ENCODE measurements at places on chromosomes 2 and 18.

DNA sequence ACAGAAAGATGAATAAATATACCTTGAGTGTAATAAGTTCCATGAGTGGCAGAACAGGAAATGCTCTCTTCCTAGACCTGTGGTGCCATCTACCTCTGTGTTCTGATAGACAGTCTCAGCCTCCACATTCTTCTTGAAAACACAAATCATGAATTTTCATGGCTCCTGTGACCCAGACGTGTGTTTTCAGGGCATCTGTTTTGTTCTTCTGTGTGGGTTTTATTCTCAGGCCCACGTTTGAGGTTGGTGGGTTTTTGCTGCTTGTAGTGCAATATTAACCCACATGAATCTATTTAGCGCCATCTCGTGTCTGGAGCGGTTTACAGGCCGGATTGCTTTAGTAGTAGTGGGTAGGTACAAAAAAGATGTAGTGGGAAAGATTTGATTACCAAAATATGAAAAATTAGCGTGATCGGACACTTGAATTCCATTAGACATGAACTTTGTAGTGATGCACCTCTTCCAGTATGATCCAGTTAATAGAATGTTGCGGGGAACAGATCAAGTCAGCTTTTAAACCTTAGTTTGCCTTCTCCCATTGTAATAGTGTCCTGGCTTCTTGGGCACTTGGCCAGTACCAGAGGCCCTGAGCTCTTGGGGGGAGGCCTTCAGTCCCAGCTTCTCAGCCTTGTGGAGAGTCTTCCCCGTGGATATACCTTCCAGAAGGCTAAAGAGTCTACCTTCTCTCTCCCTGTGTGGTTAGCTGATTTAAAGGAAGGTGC lies 256.5 kb downstream of the TPGS2 start:
- no peak for DNase-seq

- no peak for DNase-seq
Observed at GRCh38 chr2:23435250-23436035, 50.5 kb downstream of the KLHL29 start.

DNA sequence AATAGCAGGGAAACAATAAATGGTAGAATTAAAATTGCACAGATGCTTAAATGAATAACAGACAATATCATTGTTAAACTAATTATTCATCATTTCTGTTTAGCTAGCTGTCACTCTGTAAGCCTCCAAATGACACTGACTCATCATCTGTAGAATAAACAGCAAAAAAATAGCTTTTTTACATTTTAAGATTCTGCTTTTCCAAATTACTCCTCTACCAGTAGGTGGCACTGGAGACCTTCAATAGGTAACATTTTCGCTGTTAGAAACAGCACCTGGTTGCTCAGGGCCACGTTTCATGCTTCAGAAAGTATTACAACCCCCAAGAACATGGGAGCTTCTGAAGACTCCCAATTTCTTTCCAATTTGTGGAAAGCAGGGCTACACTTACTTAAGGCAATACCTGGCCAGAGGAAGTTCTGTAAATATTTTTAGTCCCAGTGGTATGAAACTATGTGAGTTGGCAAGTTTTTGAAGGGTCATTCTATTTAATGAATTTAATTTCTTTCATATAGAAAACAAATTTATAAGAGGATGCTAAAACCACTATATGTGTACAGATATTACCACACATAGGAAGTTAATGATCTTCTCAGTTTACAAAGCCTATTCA lies 45.4 kb downstream of the TTN start:
- DNase-seq: no peak

- DNase-seq: no peak
Observed at GRCh38 chr2:46296840-46297545, at the start of gene EPAS1. Gene EPAS1, plus strand, starts transcription at chr2:46297407. Its CDS starts 505 bp downstream, at chr2:46297912.

DNA sequence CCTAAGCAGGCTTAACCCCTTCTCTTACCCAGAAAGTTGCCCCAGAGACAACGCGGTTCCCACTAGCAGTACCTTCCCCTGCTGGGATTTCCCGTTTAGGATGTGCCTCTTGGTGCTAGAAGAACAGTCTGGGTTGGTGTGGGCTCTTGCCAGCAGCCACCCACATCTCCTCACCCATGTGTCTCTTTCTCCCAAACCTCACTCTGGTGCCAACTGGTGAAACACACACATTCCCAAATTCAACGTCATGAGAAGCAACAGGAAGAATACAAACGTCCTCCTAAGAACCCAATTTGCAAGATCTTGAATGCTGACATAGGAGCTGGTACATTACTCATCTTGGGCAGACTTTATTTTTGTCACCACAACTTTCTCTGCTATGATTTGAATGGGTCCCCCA lies 36.2 kb downstream of the DIPK1C start:
- no peak for DNase-seq

- DNase-seq: no peak
Observed at GRCh38 chr2:28624436-28624792, 127.2 kb upstream of the PPP1CB start.

DNA sequence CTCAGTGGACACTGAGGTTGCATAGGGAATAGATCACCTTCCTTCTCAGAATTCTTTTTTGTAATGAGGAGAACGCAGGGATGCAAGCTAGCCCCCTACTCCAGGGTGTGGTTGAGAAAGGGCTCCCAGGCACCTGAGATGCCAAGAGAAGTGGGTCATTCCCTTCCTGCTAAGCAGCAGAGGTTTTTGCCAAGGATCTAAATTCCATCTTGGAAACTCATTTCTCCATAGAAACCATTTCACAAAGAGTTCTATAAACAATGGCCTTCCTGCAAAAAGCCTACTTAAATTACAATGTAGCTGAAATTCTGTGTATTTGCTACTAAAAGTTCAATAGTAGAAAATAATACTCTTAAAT lies 3.7 kb upstream of the PPP3R1 start:
- no peak for DNase-seq

DNA sequence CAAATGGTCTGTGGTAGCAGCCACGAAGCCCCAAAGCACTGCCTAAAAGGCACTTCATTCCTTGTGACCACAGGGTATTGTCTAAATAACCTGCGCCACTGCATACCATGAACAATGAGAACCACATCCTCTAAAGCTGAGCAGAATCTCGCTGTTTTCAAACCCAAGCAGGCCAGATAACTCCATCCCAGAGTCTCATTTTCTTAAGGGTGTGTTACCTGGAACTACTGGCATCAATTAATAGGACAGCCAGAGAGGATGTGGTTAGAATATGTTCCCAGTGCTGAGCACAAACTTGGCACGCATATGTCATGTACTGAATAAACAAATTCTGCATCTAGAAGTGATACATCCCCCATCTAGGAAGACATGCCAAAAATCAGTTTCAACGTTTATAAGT lies 13.0 kb downstream of the VPS4B start:
- DNase-seq: no peak

DNA sequence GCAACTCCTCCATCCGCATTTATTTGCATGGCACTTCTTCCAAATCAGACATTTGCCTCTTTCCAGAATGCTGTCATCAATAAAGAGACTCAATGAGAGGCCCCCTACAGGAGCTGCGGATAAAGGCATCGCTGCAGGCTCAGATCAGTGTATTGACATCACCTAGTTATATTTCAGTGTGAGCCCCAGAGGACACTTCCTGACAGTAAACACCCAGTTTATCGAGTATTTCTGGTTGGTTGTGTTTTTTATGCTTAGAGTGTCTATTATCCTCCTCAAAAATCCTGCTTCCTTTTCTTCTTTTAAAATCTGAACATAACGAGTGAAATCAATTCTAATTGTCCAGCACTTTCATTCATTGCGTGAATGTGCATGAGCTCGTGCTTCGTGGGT lies 38.8 kb downstream of the NRP2 start:
- no peak for DNase-seq

- no peak for DNase-seq
Observed at GRCh38 chr2:201448701-201449100, 2.6 kb downstream of the TRAK2 start.

DNA sequence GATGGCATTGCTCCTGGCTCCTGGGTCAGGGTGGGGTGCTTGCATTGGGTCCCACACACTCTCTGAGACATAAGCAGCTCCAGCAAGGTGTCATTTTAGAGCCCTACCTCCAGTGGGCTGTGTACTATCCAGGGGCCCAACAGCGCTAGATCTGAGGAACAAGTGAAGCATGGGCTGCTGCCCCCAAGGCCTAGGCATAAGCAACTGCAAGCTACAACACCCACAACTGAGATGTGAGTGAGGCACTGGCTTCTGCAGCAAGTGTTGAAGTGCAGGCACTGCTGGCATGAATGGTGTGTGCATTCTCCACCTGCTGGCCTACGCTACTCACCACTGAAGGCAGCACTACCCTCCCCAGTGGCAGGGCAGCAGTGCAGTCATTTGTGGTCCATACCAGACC lies 81.0 kb upstream of the STK39 start:
- no peak for DNase-seq

GRCh38 chr2:218401890-218402289 lies 2.2 kb downstream of the CTDSP1 start:
- DNase-seq: no peak

DNA sequence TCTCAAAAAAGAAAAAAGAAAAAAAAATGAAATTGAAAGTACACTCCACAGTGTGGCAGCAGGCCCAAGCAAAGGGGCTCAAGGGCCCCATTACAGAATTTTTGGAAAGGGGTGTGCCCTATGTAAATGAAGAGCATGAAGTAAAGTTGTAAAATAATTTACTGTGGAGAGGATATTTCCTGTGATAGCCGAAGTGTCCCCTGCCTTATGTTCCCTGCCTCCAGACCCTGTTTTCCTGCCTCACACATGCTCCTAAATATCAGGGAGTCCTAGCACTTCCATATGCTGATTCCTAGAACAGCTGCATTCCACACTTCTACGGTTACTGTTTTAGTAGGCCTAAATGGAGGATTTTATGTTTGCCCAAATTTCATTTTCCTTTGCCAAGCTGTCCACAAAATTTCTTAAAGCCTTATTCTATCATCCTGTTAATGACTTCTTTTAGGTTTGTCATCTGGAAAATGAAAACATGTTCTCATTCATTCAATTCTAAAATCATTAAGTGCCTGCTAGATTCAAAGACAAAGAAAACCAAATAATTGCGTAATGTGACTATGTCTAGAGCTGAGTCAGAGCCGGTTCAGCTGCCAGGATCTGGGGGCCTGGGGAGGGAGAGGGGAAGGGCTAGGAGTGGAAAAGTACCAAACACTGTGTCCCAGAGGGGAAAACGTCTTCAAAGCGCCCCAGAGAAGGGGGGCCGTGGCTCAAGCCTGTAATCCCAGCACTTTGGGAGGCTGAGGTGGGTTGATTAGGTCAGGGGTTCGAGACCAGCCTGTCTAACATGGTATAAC lies 25.9 kb upstream of the IMPA2 start:
- no peak for DNase-seq

DNA sequence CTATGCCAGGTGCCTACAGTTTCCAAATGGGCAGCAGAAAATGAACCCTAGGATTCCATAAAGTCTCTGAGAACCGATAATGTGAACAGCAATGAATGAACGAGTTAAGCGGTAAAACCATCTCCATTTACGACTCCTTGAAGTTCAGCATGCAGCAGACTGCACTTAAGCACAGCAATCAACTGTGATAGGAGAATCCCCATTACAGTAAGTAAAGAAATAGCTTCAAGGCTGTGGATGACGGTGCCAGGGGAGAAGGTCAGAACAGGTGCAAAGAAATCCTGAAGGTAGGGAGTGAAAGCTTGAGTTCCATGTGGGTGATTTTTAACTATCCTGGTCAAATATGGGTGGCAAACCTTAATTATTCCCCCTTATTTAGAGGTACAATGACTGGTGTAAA lies 444.4 kb downstream of the NCKAP5 start:
- no peak for DNase-seq

DNA sequence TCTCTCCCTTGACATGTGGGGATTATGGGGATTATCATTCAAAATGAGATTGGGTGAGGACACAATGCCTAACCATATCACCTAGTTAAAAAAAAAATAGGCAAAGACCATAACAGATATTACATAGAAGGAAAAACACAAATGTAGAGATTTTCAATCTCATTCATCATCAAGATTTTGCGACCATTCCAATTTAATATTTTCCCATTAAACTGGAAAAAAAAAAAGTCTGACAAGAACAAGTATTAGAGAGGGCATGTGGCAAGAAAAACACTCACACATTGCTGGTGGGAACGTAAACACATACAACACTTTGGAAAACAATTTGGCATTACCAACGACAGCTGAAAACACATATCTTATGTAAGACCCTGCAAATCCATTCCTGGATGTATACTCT lies 71.0 kb upstream of the MYCN start:
- no peak for DNase-seq

DNA sequence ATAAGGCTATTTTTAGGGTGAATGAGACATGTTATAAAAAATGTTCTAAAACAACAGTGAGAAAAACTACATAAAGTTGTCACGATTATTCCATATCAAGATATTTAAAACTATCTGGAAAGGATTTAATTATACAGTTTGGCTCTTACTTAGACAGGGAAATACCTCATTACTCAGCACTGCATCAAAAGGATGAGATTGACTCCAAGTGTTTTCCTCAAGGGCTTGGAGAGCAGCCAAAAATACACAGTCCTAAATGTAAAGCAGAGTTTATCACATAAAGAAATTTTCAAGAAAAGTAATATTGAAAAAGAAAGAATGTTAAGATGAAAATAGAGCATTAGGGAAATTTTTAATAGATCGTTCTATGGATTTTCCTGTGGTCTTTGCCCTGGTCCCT lies 285.5 kb upstream of the NETO1 start:
- DNase-seq: no peak

DNA sequence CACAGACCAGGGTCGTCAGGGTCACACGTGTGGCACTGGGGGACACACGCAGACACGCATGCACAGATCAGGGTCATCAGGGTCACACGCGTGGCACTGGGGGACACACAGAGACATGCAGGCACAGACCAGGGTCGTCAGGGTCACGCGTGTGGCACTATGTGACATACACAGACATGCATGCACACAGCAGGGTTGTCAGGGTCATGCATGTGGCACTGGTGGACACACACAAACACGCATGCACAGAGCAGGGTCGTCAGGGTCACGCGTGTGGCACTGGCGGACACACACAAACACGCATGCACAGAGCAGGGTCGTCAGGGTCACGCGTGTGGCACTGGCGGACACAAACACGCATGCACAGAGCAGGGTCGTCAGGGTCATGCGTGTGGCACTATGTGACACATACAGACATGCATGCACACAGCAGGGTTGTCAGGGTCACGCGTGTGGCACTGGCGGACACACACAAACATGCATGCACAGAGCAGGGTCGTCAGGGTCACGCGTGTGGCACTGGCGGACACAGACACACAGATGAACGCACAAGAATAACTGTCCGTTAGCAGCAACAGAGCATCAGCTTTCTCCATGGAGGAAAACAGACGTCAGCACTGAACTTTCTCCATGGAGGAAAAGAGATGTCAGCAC lies 34.9 kb downstream of the HDAC4 start:
- no peak for DNase-seq

DNA sequence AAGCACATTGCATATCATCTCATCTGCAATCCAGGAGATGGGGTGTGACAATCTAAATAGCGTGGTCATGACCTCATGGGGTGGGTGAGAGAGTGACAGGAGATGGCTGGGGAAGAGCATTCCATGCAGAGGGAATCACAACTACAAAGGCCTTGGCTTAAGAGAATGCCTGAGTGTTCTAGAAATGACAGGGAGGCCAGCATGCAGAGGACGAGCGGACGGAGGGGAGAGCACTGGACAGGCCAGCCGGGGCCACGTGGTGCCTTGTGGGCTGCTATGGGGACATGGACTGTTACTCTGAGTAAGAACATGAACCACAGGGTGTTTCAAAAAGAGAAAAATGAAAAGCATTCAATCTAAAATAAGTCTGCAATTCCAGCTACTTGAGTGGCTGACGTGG lies 117.9 kb upstream of the ODC1 start:
- DNase-seq: no peak

GRCh38 chr18:24456549-24456948 lies 3.9 kb upstream of the HRH4 start:
- no peak for DNase-seq

Measured in iPS DF 19.7 (cell line).